ENCODE measurements at places on chromosomes 5 and 9.

DNA sequence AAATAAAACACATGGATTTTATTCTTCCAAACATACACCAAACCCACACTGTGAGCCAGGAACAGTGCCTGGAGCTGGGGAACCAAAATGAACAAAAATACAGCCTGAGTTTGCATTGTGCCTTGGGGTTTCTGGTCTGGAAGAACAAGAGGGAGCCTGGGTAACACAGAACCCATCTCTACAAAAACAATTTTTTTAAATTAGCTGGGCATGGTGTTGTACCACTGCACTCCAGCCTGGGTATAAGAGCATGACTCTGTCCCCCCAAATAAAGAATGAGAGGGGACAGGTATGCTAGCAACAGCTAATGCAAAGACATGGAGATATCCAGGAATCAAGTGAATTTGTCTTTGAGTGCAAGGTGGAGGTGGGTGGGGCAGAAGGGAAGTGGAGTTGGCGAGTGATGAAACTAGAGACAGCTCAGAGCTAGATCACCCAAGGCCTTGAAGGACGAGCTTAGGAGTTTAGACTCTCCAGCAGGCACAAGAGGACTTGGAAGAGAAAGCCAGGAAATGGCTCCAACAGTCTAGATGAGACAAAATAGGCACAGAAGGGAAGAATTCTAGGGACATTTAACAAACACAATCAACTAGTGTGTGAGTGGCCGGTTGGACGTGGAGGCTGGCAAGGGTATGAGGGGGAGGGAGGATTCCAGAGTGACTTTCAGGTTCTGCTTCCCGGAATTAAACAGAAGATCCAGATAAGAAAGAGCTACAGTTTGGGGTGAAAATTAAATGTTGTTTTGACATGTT is 47.4 kb downstream of the FNBP1 start:
- DNase-seq: no peak

GRCh38 chr5:117433818-117434217 is 859.2 kb upstream of the SEMA6A start:
- no peak for DNase-seq

DNA sequence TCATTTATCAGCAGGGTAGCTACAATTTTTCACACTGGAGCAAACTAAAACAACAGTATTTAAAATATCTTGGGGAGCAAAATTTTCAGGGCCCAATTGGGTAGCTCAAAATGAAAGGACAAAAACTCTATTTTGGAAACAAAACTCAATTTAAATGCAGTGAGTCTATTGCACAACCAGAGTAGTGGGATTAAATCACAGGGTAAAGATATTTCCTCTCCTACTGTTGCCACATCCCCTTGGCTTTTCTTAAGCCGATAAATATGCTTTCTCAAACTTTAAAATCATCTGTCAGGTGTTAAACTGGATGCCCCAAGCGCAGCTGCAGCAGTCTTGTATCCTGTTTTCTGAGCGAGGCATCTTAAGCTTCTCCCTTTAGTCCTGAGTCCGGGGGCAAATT is 1474.3 kb upstream of the CDH9 start:
- no peak for DNase-seq

GRCh38 chr9:33135031-33135461 is 32.1 kb downstream of the B4GALT1 start:
- no peak for DNase-seq

GRCh38 chr5:40260361-40260760 is 419.4 kb upstream of the PTGER4 start:
- DNase-seq: no peak

DNA sequence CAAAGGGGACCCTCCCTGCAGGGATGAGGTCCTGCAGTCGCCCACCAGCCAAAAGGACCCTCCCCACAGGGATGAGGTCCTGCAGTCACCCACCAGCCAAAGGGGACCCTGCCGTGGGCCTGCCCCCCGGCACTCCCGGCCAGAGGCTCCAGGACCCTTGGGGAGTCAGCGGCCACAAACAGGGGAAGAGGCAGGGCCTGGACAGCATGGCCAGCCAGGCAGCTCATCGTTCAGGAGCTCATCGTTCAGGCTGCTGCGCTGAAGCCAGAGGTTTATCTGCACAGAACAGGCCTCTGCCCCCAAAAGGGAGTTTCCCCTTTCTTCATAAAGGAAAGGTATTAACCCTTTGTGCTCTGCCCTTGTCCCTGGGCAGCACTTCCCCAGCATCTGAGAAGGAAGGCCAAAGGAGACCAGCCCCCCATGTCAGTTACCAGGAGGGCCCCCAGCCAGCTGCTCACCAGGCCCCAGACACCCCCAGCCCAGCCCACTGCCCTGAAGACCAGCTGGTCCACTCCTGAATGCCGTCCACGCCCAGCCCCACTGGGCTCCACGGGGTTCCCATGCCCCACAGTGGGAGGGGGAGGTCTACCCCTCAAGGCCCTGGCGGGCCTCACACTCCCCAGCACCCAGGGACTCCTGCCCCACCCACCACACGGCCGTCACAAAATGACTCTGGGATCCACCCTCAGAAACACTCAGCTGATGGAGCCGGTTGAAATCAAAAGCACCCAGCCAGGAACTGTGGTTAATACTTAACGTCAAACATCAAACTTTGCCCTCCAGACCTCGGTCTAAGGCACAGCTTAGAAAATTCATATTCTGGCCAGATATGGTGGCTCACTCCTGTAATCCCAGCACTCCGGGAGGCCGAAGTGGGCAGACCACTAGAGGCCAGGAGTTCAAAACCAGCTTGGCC is 6.3 kb downstream of the SLC12A7 start:
- no peak for DNase-seq

- DNase-seq: peak; percentile 84
These were observed 24.7 kb downstream of the NR5A1 start for GRCh38 chr9:124482431-124483031.

- DNase-seq: no peak
These were observed 33.5 kb upstream of the SNAPC3 start for GRCh38 chr9:15389173-15389572.

DNA sequence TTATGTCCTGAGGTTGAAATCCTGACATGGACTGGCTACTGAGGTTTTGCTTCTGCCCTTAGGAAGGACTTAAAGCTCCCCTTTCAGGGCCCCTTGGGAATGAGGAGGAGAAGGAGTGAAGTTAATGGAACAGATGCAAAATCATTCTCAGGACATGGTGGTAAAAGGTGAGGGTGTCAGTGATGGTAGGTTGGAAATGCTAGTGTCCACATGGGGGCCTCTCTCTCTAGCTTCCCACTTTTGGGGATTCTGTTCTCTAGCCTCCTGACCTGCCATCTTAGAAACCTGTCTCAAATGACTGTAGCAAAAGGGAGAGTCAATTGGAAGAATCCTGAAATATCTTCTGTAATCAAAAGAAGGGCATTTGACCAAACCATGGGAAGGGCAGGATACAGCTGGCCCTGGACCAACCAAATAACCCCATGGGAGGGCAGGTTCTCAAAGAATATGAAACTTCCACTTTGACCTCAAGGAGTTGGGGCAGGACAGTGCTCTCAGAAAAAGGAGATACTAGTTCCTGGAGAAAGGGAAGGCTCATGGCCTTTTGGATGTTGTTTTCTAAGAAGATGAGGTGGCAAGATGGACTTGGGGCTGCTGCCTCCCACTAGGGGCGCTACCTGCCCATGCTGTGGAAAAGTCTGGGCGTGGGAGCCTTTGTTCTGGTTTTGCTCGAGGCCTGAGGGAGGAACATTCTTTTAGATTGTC is 21.2 kb upstream of the MLANA start:
- no peak for DNase-seq

DNA sequence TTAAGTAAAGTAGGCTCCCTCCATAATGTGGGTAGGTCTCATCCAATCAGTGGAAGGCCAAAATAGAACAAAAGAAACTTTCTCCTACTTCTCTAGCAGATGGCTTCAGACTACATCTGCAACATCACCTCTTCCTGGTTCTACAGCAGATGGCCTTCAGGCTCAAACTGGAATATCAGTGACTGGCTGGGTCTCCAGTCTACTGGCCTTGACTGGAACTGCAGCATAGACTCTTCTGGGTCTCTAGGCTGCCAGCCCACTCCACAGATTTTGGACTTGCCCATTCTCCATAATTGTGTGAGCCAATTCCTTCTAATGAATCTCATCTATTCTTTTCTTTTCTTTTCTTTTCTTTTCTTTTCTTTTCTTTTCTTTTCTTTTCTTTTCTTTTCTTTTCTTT is 64.8 kb downstream of the ACER2 start:
- DNase-seq: no peak

DNA sequence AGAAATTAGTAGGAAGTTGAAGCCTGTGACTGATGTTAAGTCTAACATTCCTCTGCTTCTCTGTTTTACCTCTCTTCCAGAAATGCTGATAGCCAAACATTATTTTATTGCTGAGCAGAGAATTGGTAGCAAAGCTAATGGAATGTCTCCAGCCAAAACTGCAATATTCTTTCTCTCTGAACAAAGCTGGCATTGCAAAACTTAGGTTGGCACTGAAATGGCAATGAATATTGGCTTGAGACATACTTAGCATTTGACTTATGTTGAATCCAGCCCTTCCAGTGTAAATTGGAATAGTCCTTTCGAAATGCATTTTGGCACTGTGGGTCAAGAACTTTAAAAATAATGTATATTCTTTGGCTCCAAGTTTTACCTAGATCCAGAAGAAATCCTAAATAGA is 21.1 kb downstream of the FAF2 start:
- DNase-seq: no peak

- DNase-seq: peak; percentile 12
These were observed 271.1 kb downstream of the TRIM36 start for GRCh38 chr5:114898602-114899001.

GRCh38 chr5:154972476-154973080 is 31.7 kb downstream of the MRPL22 start:
- DNase-seq: peak; percentile 52

DNA sequence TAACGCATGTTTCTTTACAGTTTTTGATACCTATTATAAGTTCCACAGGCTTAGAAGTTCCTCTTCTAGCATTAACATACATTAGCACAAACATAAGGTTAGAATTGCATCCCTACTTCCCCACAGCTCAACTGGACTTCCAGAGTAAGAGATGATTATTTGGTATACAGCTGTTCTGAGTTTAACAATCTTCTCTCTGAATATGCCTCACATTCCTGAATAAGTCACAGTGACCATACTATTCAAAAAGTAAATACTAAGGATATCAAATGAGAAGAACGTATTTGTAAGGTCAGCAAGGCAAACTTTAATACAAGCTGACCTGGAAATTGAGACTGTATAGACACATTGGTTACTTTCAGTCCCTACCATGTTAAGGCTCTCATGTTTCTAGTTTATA is 21.3 kb downstream of the NR6A1 start:
- DNase-seq: no peak

DNA sequence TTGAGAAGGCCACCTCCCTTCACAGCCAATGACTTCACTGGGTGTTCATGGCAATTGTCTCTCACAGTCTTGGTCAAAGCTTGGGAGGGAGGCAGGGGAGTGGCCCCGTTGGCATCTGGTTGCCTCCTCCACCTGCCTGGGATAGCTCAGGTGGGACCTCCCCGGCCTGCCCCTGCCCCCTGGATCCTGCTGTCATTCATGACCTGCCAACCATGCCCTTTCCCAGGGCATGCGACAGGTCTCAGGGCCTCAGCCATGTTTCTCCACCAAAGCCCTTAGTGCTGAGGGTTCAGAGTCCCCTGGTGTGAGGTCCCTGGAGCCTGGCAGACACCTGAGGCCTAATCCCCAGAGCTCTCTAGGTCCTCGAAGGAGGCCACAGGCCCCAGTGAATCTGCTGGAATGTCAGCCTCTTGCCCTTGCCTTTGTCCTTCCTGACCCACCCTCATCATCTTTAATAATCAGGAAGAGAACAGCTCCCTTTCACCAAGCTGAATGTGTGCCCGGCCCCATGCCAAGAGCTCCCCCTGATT is 5.6 kb downstream of the DAB2IP start:
- DNase-seq: no peak

Data from T47D (cell line).